Omental fat pad (tissue), 4 donors: ENCODE measurements at places on chromosomes 5 and 9.

DNA sequence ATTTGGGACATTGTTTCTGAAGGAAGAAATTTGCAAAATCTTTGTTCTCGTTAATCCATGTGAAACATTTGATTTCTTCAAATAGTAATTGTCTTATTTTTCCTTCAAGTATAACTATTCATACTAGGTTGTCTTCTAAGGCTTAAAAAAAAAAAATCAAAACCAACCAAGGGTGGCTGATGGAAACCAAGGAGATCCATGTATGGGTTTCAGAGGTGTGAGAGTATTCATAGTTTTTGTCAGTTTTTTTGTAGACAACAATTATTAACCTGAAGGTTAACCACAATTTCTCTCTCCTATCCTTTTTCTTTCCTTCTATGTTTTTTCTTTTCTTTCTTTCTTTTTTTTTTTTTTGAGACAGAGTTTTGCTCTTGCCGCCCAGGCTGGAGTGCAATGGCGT is 35.4 kb downstream of the KDM4C start:
- no peak for DNase-seq

DNA sequence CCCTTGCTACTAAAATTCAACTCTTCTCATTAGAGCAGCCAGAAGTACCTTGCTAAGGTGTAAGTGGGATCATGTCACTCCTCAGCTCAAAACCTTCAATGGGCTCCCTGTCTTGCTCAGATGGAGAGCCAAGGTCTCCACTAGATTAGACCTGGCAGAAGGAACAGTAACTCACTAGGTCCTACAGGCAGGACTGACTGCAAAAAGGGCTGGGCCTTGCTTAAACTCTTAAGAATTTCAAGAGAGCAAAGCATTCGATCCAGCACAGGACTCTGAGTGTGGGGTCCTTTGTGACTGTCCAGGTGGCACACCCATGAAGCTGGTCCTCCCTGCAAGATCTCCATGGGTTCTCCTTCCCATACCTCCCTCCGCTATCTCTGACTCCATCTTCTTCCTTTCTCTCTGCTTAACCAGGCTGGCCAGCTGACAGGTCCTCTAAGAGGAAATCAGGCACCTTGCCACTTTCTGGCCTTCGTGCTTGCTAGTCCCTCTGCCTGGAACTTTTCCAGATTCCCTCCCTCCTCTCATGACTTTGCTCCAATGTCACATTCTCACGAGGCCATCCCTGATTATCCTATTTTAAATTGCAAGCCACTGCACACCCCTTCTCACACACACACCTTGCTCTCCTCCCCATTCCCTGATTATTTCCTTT is 70.2 kb downstream of the BASP1 start:
- DNase-seq: no peak

- no peak for DNase-seq
These were observed 23.1 kb upstream of the ZCCHC7 start for GRCh38 chr9:37097294-37097693.

GRCh38 chr5:849651-850301 is 1.0 kb downstream of the ZDHHC11 start:
- DNase-seq: no peak

- no peak for DNase-seq
These were observed 449.5 kb downstream of the HINT1 start for GRCh38 chr5:130715541-130715940.

GRCh38 chr5:4197151-4197550 is 601.5 kb downstream of the IRX1 start:
- no peak for DNase-seq

DNA sequence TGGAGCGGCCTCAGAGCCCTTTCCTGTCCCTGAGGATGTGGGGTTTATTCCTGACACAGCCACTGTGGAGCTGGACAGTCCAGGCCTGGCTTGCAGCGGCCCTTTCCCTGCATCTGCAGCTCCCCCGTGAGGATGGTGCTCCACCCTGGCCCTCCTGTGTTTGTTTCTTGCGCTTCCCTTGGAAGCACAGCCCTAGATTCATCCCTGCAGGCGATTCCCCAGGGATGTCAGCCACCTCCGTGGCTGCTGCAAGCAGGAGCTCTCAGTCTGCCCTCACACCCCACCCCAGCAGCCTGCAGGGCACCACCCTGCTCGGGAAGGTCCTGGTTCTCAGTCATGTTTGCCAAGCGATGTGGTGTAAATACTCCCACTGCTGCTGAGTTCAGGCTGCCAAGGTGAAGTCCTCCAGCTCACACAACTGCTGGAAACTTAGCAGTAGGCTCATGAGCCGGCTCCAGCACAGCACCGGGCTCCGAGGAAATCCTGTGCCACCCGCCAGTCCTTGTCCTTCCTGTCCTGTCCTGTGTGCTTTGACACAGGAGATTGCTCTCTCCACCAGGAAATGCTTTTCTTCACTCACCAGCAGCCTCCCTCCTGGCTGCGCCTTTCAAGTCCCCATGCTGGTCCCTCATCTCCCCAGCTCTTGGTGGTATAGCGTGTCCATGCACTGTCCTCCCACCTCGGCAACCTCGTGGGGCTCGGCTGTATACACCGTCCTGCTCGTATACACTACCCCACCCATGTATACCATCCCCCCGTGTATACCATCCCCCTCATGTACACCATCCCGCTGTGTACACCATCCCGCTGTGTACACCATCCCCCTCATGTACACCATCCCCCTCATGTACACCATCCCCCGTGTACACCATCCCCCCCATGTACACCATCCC is 16.2 kb downstream of the ROPN1L start:
- no peak for DNase-seq
